Glomerular endothelial cell (primary cell): ENCODE measurements at places on chromosomes 6 and 20. TPM values are rescaled to one million over a fixed set of nuclear protein-coding genes. Genes with fewer than 3 reads are reported as not detected.

- no peak for DNase-seq
These were observed 242.2 kb downstream of the TSHZ2 start for GRCh38 chr20:53214392-53214791.

GRCh38 chr6:27157459-27158315, 89.8 kb upstream of the PRSS16 start:
- no peak for DNase-seq

GRCh38 chr6:42498473-42499128, 46.9 kb upstream of the TRERF1 start:
- no peak for DNase-seq

ALDH8A1 gene
- total RNA-seq, result 0.10 and 0.18 TPM in 2 replicates

DNA sequence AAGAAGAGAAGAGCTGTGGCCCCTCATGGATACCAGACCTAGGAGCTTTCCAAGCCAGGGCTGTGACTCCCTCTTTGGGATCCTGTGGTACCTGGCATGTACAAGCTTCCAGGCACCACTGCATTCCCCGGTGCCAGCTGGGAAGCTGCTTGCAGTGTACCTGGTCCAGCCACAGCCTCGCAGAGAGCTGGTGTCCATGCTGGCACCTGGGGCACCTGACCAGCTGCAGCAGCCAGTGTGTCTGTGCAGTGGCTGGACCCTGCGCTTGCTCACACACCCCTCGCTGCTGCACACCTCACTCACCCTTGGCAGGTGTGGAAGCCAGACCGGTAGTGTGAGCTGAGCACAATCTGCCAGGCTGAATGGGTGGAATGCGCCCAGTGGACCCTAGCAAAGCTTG, 190.9 kb upstream of the MAN1A1 start:
- no peak for DNase-seq

DNA sequence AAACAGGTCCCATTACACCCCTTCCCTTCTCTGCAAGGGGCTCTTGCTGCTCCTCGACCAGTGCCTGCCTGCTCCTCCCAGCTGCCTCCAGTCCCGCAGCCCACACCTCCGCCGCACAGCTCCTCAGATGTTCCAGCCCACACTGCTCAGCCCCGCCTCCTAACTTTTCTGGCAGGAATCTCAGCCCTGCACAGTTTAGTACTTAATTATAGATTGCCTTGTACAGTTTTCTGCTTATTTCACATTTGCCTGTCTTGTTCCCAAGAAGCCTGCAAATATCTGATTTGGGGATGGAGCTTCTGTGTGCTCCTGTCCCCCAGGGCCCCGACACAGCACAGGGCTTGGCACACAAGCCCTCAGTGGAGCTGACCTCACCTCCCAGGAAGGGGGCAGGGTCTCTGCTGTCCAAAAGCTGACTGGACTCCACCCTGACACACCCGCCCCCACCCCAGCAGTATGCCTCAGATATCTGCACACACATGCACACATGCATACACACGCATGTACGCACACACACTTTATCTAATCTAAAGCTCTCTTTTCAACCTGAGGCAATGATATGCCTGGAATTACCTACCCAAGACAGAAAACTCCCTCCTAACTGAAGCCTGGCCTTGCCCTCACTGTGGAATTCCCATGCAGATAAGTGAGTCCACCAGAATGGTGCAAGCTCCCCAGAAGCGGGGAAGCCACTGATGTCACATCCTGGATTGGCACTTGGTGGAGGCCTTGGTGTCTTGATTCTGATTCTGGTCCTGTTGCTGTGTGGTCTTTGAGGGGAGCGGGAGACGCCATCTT, 1.2 kb upstream of the PNPLA1 start:
- no peak for DNase-seq

PABPC1L gene
- 2.1 and 13.6 TPM in 2 replicates for total RNA-seq

MATN4 gene
- not detected in 2 replicates for total RNA-seq

GRCh38 chr20:14208956-14209355, 128.5 kb downstream of the FLRT3 start:
- DNase-seq, result no peak

GSTA4 gene
- total RNA-seq, result 21.8 and 25.3 TPM in 2 replicates

BEND6 gene
- 0.53 TPM in 2 replicates for total RNA-seq

- DNase-seq, result no peak
These were observed 46.6 kb downstream of the HDAC2 start for GRCh38 chr6:113924312-113924723.

- DNase-seq, result no peak
These were observed 25.0 kb upstream of the SSR1 start for GRCh38 chr6:7338031-7338430.

- no peak for DNase-seq
These were observed 101.5 kb downstream of the LAMP5 start for GRCh38 chr20:9615766-9616454.

DNA sequence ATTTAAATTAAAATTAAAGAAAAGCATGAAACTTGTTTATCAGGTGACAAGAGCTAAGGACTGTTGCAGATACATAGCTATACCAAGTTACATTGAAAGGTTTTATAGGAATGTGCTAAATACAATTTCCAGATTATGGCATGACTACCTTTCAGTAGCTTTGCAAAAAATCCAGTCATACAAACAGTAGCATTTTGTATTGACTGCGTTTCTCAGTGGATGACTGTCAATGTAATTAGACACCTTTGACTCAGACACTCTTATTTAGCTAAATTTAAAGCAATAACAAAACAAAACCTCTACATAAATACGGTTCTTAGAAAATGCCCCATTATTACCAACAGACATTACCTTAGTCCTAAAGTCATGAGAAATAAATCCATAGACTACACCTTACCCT, 275.8 kb upstream of the RUNX2 start:
- no peak for DNase-seq

DST gene
- 187 and 226 TPM in 2 replicates for total RNA-seq

DNA sequence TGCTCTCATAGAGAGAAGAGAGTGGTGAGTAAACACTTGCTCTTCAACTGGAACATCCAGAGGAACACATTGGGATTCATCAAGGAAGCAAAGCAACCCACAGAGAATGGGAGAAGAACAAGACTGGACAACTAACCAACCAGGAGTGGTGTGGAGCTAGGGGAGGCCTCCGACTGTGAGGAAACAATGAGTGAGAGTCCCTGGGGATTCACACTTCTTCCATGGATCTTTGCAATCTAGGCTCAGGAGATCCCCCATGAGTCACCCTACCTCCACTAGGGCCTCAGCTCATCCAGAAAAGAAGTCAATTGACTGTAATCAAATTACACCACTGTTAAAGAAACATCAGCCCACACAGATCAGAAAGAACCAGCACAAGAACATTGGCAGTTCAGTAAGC, 42.3 kb upstream of the CLVS2 start:
- DNase-seq, result no peak

DNA sequence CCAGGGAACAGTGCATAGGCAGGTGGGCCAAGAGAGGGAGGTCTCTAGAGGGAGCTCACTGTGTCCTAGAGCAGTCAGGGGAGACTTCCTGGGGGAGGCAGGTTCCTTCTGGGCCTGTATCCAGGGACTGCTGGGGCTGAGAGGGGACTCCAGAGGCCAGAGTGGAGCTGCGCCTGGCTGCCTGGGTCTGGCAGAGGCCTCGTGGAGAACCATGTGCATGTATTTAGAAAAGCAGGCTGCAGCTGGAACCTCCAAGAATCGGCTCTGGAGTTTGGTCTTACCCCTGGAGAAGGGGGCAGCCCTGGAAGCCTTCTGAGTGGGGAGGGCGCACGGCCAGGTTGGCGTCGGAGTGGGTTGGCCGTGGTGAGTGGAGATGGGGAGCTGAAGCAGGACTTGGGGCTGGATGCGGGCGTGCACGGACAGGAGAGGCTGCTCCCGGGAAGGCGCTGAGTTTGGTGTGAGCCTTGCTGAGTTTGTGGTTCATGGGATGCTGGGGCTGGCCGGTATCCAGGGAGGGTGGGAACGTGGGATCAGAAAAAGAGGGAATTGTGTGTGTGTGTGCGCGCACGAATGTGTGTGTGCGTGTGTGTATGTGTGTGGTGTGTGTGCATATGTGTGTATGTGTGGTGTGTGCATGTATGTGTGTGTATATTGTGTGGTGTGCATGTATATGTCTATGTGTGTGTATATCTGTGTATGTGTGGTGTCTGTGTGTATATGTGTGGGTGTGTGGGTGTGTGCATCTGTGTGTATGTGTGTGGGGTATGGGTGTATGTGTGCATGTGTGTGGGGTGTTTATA, 10.8 kb downstream of the VSTM2L start:
- no peak for DNase-seq

SLA2 gene
- not detected in 2 replicates for total RNA-seq

GRCh38 chr6:137412562-137412961, 81.6 kb downstream of the OLIG3 start:
- DNase-seq, result no peak

GRCh38 chr20:4670469-4670868, 51.2 kb upstream of the PRND start:
- no peak for DNase-seq

- DNase-seq, result no peak
These were observed 1.7 kb downstream of the HSF2 start for GRCh38 chr6:122401104-122401503.

- DNase-seq, result no peak
These were observed 16.8 kb upstream of the RBM38 start for GRCh38 chr20:57374343-57374930.

- DNase-seq, result no peak
These were observed 14.3 kb downstream of the CAPN11 start for GRCh38 chr6:44172731-44173500.

DNA sequence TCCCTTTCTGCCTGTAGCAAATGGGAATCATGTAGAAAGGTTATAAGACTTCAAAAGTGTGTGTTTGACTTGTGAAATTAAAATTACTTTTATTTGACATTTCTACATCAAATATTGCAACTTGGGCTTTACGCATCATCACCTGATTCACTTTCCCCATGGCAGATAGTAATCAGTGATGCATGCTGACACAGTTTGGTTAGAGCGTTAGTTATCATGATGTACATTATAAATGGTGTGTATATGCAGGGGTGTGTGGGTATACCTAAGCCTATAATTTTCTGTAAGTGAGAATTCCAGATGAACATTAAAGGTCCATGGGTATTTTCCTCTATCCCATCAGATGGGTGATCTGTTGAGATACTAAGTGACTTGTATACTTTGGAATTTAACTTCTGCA, 141.5 kb downstream of the KLHL32 start:
- DNase-seq, result no peak

- no peak for DNase-seq
These were observed 2.9 kb downstream of the PKIG start for GRCh38 chr20:44585057-44585963.

DNA sequence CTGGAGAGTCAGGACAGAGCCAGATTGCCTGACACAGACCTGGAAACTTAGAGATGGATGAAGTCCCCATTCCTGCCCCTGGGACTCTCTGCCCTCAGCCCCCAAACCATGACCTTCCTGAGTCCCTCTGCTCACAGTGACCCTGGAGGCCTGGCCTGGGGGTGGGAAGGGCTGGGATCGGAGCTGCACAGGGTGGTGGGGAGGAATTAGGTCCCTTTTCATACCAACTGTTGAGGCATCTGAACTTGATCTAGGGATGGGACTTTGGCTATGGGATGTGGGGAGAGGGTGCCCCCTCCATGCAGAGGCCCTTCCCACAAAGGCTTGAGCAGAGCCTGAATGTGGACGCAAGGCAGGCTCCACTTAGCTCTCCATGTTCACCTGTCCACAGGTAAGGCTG, 144.1 kb downstream of the MRPL14 start:
- no peak for DNase-seq

DNA sequence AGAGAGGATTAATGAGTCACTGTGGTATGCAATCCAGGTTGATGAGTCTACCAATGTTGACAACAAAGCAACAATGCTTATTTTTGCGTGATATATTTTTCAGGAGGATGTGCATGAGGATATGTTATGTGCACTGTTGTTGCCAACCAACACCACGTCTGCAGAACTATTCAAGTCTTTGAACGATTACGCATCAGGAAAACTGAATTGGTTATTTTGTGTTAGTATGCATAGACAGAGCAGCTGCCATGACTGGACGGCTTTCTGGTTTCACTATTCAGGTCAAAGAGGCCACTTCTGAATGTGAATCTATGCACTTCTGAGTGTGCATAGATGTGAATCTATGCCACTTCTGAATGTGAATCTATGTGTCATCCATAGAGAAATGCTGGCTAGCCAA, 134.0 kb upstream of the GRIK2 start:
- no peak for DNase-seq
